ENCODE measurements at places on chromosomes 3 and 15.

GRCh38 chr3:171401432-171401831 is 58.8 kb downstream of the TNIK start:
- no peak for DNase-seq

DNA sequence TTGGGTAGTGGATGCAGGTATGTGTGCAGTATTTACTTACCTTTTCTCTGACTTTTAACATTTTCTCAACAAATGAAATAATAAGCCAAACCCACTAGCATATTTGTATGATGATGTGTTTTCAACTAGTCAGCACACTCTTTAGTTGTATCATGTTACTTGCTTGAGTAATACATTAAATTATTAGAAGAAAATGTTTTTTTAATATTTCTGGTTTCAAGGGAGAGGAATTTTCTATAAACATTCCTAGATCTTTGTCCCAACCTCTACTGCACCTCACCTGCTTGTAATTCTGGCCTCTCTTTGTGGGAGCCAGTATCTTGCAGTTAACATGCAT is 161.8 kb upstream of the CBLB start:
- DNase-seq, result no peak

DNA sequence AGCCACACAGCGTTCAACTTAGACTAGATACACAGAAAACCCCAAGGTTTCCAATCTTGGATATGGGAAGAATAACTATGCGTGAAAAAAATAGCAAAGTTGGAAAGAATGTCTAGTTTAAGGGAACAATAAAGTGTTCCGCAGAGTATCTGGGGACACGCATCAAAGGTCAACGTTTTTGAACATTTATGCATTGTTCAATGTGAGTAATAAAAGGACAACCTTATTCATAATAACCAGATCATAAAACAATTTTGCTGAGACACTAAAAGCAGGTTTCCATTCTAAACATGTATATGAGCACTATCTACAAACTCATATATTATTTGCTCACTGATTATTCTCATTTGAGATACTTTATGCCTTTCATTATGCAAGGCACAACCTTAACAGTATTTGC is 7.8 kb downstream of the ANO10 start:
- no peak for DNase-seq

DNA sequence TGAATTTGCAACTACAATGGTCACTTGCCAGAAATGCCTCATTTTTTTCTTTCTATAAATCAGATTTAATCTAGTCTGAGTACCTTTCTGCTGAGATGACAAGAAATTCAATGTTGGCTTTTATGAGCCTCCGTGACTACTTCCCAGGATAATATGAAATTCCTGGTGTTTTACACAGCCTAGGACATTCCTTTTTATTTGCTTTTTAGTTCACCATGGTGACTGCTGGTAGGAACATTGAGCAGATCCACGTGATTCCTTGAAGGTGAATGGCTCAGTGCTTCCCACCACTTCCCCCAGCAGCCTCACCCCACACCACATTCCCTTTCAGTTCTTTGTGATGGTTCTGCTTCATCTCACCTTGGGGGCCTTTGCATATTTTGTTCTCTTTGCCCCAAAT is 4.3 kb upstream of the NPTN start:
- DNase-seq, result no peak

GRCh38 chr3:46544771-46545503 is 21.2 kb downstream of the LRRC2 start:
- no peak for DNase-seq

- DNase-seq, result no peak
These were observed 36.0 kb upstream of the PRTG start for GRCh38 chr15:55778932-55779331.

DNA sequence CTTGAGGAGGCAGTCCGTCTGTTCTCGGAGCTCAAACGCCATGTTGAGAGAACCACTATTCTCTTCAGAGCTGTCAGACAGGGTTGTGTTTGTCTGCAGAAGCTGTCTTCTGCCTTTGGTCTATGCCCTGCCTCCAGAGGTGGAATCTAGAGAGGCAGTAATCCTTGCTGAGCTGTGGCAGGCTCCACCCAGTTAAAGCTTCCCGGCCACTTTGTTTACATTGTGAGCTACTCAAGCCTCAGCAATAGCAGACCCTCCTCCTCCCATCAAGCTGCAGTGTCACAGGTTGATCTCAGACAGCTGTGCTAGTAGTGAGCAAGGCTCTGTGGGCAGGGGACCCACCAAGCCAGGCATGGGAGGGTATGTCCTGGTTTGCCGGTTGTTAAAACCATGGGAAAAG is 8.9 kb downstream of the OR5AC2 start:
- no peak for DNase-seq

DNA sequence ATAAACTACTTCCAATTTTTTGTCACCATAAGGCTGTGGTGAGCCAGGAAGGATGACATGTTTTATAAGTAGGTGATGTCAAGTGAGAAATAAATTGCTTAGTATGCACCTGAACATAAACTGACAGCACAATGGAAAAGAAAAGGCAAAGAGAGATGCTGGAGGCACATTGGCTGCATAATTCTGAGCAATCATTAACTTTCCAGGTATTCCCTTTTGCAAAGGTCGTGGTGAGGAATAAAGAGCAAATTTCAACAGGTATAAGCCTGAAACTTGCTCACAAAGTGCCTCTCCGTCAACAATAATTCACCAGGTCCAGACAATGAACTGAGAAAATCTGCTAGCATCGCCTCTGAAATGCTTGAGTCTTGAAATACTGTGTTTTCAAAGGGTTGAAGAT is 48.2 kb downstream of the ITGB5 start:
- DNase-seq, result no peak

DNA sequence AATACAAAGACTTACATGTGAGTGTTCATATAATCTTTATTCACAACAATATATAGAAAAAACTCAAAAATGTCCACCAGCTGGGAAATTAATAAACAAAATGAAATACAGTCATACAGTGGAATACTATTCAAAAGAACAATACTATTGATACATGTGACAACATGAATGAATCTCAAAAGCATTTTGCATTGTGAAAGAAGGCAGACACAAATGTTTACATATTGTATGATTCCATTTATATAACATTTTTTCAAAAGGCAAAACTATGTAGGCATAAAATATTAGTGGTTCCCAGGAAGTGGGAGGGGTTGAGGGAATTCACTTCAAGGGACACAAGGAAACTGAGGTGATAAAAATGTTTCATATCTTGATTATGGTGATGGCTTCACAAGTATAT is 303.2 kb downstream of the CTNNB1 start:
- no peak for DNase-seq

GRCh38 chr15:58517682-58518525 is 86.1 kb downstream of the LIPC start:
- DNase-seq, result peak; percentile 62

- no peak for DNase-seq
These were observed 66.3 kb downstream of the FHIT start for GRCh38 chr3:61184956-61185355.

GRCh38 chr3:189013224-189013888 is 158.4 kb upstream of the TPRG1 start:
- no peak for DNase-seq

GRCh38 chr3:183949690-183950089 is 65.0 kb upstream of the PARL start:
- DNase-seq, result no peak

- no peak for DNase-seq
These were observed 39.1 kb downstream of the SCAPER start for GRCh38 chr15:76866008-76866407.

GRCh38 chr15:36449662-36450145 is 129.7 kb upstream of the CDIN1 start:
- no peak for DNase-seq

DNA sequence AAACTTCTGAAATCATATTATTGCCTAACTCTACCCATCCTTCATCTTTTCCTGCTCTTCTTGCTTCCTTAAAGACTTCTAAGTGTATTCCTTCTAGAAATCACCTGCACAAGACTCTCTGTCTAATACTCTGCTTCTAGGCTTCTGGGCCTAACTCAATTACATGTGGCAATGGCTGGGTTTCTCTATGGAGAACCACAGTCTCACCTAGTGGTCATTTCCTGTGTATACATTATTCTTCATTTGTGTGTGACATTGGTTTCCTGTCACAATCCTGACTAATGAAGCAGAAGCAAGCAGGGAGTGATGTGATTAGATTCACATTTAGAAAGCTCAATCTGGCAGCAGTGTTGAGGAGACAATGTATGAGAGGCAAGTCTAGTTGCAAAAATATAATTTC is 16.9 kb upstream of the CLDN1 start:
- DNase-seq, result no peak

- DNase-seq, result no peak
These were observed 17.5 kb downstream of the MRPS22 start for GRCh38 chr3:139361276-139361675.

DNA sequence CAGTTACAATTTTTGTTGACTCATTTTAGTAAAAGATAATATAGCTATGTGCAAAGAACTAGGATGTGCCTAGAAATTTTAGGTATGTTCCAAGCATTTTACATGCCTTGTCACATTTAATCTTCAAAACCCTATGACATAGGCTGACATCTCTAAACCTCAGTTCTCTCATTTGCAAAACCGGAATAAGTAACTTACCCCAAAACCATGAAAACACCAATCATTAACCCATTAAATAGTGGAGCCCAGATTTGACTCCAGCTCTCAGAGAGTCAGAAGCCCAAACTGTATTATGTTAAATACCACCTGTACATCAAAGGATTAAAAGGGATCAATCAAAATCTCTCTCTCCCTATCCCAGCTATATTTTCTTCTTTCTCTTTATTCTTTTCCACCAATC is 36.6 kb downstream of the GSK3B start:
- no peak for DNase-seq

DNA sequence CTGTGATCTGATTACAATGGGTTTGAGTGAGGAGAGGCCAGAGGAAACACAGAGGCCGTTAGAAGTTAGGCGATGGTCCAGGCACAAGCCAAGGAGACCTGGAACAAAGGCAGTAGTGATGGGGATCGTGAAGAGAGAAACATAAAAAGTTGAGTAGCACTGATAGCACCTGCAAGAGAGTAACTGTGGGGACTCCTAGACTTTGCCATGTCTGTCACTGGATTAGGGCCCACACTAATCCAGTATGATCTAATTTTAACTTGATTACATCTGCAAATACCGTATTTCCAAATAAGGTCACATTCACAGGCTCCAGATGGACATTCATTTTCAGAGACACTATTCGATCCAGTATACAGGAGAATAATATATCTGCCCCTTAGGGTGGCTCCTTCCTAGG is 144.7 kb downstream of the RAB11A start:
- no peak for DNase-seq

DNA sequence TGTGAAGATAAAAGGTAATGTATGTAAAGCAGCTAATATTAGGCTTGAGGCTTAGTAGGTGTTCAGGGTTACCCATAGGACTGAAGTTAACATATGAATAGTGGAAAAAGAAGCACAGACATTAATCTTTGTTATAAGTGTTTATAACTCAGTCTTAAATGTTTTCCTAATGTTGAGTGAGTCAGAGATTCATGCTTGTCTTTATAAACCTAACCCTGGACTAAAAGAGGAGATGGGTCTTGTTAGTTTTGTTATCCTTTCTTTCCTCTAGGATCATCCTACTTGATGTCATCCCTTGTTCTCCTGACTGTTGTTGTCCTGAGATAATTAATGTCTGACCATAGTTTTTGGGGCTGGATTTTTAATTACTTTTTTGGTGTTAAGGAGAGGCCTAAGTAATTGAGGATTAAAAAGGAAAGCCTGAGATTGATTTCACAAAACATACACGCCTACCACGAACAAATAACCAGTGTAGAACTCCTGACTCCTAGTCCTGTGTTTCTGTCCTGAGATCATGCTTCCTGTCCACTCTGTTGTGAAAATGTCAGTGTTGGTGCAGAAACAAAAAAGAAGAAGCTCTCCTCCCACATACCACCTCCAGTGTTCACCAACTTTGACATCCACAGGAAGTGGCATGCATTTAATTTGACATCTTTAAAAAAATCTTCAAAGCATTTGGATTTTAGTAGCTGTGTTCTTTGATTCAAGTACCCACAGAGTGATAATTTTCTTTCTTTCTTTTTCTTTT is 8.4 kb downstream of the MITF start:
- DNase-seq, result no peak

DNA sequence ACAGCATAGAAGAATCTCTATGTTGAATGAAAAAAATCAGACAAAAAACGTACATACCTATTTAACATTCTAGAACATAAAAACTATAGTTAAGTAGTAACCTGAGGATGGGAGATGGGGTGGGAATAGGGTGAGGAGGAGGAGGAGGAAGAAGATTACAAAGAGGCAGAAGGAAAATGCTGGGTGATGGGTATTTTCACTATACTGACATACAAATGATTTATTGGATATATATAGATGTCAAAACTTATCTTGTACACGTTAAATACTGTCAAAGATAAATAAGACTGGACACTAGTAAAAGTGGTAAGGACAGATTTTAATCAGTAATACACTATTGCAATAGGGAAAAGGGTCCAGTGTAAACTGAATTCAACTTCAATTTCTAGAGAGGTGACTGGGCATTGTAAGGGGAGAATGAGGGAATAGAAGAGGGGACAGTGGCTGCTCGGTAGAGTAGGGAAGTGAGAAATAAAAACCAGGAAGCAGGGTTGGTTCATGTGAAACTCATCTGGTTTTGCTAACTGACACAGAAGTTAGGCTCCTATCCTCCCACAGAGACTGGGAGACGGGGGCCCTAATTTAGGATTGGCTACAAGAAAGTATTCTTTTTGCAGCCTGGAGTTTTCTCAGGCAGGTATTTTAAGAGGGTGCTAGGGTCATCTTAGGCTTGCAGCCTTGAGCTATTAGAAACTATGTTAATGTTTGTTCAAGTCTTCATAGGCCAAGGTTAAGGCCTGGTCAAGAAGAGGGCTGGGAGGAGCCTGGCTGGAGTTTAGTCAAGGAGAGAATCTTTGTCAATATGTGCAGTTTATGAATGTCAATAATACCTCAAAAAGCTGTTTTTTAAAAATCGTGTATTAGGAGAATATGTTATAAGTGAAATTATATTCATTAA is 15.0 kb upstream of the C15orf61 start:
- DNase-seq, result no peak

- DNase-seq, result peak; percentile 44
These were observed 36.7 kb downstream of the ARHGEF3 start for GRCh38 chr3:56764904-56765547.

- DNase-seq, result no peak
These were observed 41.1 kb upstream of the ZNF148 start for GRCh38 chr3:125416235-125416634.

GRCh38 chr15:55970286-55970685 is 23.1 kb downstream of the NEDD4 start:
- DNase-seq, result no peak
